ENCODE measurements at places on chromosomes 5 and 9. TPM values are rescaled to one million over a fixed set of nuclear protein-coding genes. Genes with fewer than 3 reads are reported as not detected.

GRCh38 chr9:107881626-107882300, 392.2 kb upstream of the KLF4 start:
- peak; percentile 2 for DNase-seq

GRCh38 chr5:180690562-180690961, 41.2 kb upstream of the FLT4 start:
- no peak for DNase-seq

PCDHA13 gene
- not detected for total RNA-seq

- no peak for DNase-seq
Measured at GRCh38 chr9:91824151-91824550, 125.9 kb downstream of the ROR2 start.

DNA sequence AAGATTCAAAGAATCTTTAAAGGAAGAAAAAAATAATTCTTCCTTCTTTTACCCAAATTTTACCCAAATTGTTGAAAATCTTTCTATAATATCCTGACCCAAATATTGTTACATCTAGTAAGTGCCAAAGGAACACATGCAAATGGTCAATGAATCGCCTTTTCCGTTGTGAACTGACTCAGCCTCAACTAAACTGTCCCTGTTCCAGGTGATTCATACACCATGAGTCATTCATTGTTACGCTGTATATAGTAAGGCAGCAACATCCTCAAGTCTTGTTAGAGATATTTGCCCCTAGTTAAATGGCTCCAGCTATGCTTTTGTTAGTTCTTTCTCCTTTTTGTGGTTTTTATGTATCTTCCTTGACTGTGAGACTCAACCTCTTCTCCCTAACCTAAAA, 9.7 kb downstream of the PTGER4 start:
- peak; percentile 72 for DNase-seq

GRCh38 chr5:135718651-135719050, 115.8 kb upstream of the SLC25A48 start:
- no peak for DNase-seq

NUTM2F gene
- total RNA-seq = not detected

- DNase-seq = no peak
Measured at GRCh38 chr5:134521841-134522240, 3.6 kb upstream of the JADE2 start.

- DNase-seq = no peak
Measured at GRCh38 chr9:34177593-34178435, 1.0 kb upstream of the UBAP1 start.

DNA sequence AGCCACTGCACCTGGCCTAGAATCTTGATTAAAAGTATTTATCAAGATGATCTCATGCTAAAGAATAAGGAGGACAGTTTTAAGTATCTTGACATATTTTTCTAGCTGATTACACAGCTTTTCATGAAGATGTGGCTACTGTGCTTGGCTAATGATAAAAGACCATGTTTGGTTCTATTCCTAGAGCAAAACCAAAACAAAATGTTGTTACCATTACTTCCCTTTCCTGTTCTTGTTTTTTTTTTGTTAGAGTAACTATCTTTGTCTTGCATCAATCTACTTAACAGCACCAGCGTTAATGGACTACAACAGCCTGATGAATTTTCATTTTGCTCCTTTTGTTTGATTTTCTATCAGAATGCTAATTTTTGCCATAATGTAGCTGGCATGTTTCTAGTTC, 86.2 kb upstream of the DHFR start:
- no peak for DNase-seq

WHRN gene
- total RNA-seq = 6.6 TPM

OTP gene
- total RNA-seq = not detected

NR2F1-AS1 gene
- total RNA-seq = not detected

GRCh38 chr9:83469722-83470121, 68.5 kb downstream of the FRMD3 start:
- DNase-seq = no peak

- DNase-seq = no peak
Measured at GRCh38 chr9:110986529-110986928, 51.7 kb downstream of the LPAR1 start.

GABRB2 gene
- total RNA-seq = not detected

- DNase-seq = no peak
Measured at GRCh38 chr5:105882956-105883481, 1787.7 kb downstream of the EFNA5 start.

DNA sequence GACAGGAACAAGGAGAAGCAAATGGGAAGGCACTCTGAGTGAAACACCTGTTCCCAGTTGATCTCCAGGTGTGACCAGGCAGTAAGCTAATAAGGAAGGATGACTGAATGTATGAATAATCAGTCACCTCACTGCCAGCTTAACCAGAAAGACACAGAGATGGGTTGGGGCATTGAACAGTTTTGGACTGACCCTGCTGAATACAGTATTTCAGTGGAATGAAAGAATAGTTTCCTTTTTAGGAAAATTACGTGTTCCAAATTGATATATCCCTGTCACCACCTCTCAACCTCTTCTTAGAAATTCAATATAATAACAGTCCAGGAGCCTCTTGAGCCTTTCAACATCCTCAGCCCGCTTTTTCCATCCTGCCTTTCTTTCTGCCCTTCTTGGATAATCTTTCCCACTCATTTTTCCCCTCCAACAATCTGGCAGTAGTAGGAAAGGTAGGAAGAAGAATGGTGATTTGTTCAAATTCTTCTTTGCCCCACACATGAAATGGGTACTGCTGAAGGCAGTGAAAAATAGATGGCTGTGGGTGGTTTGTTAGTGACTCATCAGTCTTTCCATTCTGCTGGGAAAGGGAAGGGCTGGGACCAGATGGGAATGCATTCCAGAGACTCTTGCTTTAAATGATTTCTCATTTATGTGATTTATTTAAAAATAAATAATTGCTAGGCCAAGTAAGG, 117.9 kb downstream of the ZSWIM6 start:
- peak; percentile 74 for DNase-seq

TNFSF15 gene
- 0.98 TPM for total RNA-seq

DNA sequence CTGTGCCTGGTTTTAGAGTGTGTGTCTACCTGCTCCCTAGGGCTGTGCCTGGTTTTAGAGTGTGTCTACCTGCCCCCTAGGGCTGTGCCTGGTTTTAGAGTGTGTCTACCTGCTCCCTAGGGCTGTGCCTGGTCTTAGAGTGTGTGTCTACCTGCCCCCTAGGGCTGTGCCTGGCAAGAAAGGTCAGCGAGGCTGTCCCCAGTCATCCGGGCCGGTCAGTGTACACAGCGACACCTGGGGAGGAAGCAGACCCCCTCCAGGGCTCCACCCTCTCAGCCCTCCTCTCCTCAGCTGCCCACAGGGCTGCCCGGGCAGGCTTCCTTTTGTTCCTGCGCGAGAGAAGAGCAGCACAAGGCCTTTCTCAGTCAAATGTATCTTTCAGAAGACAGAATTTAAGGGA, 4.1 kb downstream of the NRARP start:
- DNase-seq = no peak

GRCh38 chr9:26551971-26552370, 340.6 kb downstream of the CAAP1 start:
- DNase-seq = no peak

SYK gene
- 4.4 TPM for total RNA-seq

DNA sequence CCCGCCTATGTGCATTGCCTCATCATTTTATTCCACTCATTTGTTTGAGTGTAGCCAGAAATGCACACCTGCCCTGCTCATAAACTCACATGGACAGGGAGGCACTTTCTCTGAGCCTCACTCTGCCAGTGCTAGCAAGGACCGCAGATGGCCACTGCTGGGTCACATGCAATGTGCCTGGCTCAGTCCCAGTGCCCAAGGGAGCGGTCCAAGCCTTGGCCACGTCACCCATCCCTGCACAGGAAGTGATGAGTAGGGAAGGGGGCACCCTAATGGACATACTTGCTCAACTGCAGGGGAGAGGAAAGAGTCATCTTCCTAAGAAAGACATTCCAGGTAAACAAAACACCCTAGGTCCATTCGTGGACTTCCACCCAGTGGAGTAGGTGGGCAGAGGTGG, 630.9 kb downstream of the IRX1 start:
- no peak for DNase-seq

DNA sequence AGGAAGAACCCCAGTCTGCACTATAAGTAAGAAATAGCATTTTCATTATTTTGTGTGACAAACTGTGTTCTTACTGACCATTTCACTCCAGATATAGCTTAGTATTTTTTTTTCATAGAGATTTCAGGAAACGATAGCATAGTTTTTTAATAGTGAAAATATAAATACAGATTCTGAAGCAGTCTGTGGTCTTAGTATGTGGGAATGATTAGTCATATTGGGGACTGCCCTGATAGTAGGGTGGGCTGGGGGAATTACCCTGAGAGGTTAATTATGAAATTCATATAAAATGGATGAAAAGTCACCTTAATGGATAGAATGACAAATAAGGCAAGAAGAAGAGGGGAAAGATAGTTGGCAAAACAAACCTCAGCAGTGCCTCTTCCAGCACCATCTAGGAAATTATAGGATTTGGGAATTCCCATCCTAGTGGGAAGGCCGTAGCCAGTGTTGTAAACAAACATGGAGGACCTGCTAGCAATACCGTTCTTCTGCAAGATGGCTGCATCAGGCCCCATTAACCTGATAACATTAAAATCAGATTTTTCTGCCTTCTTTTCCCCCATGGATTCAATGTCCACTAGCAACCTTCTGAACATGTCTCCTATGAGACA, 23.7 kb upstream of the NR3C1 start:
- no peak for DNase-seq

ARID3C gene
- total RNA-seq = not detected

DNA sequence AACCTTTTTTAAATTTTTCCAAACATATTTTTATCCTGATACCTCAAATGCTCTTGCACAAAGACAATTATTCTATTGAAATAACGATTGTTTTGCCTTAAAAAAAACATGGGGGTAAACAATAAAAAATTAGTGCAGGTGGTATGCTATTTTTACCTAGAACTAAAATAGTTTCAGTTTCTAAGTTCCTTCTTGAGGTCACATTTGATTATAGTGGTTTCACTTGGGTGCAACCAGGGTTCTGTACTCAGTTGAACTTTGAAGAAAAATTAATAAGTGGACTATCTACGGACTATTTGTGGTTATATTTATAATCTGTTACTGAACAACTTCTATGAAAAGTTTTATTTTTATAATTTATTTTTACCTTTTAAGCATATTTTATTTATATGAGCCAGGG, 387.1 kb upstream of the IZUMO3 start:
- DNase-seq = no peak

GRCh38 chr5:137141779-137142178, 357.3 kb downstream of the SPOCK1 start:
- DNase-seq = no peak

GRCh38 chr5:99037668-99038067, 108.9 kb upstream of the CHD1 start:
- DNase-seq = no peak

DNA sequence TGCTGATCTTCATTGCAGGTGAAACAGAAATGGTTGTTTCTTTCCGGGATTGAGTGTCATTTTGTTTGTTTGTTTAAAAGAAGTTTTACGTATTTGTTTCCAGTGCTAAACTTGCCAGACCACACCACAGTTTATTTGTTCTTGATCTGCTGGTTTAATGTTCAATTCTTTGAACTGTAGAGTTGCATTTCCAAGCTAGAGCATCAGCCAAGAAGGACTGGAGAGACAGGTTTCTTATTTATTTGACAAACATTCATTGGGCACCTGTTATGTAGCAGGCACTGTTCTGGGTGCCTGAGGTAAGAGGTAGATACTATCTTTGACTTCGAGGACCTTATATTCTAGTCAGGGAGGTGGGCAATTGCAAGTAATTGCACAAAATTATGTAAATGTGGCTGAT, 45.0 kb downstream of the MCCC2 start:
- no peak for DNase-seq

NR5A1 gene
- total RNA-seq = not detected

GRCh38 chr5:167880420-167880819, 411.0 kb upstream of the WWC1 start:
- DNase-seq = no peak

DNA sequence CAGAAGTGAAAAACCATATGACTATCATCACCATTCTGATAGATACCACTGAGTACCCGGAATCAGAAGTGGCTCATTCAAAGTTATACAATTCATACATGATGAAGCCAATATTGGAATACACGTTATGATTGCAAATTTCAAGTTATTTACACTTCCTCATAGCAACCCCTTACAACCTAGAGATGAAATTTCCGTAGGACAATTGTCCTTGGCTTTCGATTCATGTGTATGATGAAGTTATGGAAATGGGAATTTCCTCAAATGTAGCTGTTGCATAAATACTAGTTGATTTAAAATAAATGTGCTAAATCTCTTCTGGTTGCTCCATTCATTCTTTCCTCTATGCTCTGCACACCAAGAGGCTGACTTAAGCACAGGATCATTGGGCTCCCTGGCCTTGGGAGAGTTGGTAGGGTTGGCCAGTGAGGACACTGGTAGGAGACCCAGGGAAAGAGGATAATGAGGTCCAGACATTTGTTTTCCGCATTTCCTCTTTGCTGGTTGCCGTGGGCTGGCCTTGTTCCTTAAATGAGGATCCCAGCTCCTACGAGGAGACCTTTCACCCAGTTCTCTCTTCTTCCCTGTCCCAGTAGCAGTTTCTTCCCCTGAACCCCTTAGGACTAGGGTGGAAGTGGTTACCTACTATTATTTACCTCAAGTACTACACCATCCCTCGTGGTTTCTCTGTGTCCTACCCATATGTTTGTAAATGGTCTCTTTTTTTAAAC, 90.3 kb downstream of the ZNF474 start:
- no peak for DNase-seq

DNA sequence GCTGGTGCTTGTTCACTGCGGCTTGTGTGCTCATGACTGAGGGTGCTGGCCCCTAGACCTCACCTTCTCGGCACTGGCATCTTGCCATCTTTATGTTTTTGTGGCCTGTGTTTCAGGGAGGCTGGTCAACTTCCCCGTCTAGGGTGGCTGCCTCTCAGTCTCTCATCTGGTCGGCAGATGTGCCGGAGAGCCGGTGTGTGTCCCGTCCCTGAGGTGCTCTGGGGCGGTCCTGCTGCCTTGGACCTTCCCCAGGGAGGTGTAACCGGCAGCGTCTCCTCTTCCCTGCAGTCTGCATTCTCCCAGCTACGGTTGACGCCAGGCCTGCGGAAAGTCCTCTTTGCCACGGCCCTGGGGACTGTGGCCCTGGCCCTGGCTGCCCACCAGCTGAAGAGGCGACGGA, 5.6 kb downstream of the MIGA2 start:
- DNase-seq = no peak

PKN3 gene
- total RNA-seq = 9.3 TPM

DNA sequence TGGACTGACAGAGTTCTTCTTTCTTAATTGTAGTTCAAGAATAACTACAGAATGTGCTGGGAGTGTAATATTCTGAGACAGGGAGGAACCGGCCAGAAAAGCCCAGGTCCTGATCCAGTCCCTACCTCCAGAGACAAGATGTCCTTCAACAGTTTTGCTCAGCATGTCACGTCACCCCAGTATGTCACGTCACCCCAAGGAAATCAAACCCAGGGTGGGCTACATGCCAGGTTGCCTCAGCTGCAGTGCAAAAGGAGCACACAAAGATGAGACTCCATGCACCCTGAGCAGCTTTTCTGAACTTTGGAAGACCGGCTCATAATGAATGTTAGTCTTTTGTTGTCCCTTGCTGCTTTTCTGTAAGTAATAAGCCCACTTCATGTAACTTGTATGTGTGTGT, 25.9 kb upstream of the NIPAL4 start:
- DNase-seq = no peak

Measured in Caki2 (cell line).